ENCODE measurements at places on chromosomes 1 and 21.

DNA sequence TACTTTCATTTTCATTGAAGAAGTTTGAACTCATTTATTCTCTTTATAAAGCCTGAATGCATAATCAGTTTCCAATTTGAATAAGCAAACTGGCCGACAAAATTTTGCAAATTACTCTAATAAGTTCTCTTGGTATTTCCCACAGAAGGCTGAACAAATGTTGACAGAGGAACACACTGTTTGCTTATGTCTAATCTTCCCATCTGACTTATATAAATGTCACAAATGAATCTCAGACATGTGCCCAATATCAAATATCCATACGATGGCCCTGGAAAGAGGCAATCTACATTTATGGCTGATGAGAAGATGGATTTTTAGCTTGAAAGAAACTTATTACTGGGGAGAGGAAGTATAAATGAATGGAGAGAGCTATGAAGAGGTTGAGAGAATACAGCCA lies 380.6 kb upstream of the ZRANB2 start:
- no peak for DNase-seq

DNA sequence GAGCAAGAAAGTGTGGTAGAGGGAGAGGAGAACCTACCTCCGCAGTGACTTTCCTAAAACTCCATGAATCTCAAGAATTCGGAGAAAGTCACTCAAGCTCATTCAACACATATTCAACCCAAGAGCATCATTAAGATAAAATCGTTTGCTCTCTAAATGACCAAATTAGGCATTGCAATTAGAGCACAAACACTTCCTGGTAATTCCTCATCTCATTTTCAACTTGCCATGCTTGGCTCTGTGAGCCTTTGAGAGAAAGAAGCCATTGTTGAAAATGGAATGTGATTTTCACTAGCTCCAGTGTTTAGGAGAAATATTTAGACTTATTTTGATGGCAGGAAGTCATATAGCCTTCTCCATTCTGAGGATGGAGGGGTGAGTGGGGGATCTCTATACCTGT lies 52.5 kb downstream of the KAZN start:
- DNase-seq, result no peak

- DNase-seq, result peak; percentile 55
Observed at GRCh38 chr21:34743831-34744230, 75.0 kb downstream of the CLIC6 start.

GRCh38 chr21:20329636-20330035 lies 668.6 kb upstream of the NCAM2 start:
- no peak for DNase-seq

DNA sequence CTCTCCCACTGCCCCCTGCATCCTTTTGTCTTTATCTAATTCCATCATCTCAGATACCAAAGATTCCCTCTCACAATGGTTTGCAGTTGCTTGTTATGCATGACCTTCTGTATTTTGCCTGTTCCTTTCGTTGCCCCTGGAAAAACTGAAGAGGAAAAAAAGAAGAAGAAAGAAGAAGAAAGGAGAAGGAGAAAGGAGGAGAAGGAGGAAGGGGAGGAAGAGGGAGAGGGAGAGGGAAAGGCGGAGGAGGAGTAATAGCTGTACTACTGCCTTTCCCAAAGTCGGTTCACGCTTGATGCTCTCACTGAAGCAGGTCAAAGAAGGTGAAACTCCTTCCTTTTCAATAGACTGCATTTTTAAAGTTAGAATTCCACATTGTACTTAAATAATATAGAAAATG lies 513.8 kb downstream of the PTPRC start:
- DNase-seq, result no peak

DNA sequence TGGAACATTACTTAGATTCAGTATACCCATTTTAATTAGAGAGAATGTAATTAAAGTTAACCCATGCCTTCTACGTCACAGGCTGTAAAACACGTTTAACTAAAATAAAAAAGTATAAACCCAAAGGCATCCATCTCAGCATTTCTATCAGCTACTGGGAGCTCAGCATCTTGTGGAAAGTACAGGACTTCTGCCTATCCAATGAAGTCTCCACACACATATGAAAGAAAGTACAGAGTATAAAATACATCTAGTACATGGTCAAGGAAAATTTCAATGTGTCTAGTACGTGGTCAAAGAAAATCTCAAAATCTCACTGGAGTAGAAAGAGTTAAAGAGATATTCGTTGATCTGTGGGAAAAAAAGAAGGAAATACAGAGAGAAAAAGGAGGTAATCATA lies 141.4 kb upstream of the ZNHIT6 start:
- DNase-seq, result no peak

DNA sequence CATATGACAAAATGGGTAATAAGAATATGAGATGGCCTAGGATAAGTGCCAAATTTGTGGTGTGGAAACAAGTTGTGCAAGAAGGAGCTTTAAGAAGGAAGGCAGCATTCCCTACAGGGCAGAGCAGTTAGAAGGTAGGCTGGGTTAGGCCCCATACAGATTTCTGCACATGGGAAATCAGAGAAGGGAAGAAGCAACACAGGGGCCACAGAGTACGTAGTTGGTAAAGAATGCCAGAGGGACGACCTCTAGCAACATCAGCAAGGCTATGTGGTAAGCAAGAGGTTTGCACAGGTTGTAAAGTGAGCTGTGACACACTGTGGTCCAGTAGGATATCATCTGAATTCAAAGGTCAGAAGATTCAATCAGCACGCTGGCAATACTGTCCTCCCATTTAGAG lies 765.6 kb upstream of the B3GALT2 start:
- DNase-seq, result no peak

GRCh38 chr1:183517401-183517800 lies 45.1 kb downstream of the SMG7 start:
- peak; percentile 25 for DNase-seq

DNA sequence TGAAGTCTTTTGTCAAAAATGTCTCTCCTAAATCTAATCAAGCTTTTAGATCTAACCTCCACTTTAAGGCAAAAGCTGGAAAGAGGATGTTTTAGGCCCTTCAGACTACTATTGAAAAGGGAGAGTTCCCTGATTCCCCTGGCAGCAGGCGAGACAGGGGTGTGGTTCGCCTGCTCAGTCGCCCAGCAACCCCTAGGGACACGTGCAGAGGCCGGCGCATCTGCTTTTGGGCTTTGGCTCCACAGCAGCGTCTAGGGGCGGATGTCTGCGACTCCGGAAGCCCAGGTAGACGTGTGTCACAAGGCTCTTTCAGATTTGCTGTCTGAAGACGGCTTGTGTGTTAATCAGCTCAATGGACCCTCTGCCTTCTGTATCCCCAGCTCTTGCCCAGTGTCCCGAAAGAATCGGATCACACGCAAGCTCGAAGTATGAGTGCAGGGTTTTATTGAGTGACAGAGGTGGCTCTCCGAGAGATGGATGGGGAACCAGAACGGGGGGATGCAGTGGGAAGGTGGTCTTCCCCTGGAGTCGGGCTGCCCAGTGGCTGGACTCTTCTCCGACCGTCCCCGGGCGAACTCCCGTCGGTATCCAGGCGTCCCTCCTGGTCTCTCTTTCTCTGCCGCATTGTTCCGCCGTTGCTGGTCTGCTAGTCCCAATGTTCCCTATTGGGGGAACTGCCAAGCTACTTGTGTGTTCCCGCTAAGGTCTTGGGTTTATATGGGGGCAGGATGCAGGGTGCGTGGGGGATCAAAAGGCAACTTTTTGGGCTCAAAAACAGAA lies 45.5 kb downstream of the OLFML2B start:
- no peak for DNase-seq

- DNase-seq, result no peak
Observed at GRCh38 chr1:201828217-201828819, 639 bp upstream of the IPO9 start.

DNA sequence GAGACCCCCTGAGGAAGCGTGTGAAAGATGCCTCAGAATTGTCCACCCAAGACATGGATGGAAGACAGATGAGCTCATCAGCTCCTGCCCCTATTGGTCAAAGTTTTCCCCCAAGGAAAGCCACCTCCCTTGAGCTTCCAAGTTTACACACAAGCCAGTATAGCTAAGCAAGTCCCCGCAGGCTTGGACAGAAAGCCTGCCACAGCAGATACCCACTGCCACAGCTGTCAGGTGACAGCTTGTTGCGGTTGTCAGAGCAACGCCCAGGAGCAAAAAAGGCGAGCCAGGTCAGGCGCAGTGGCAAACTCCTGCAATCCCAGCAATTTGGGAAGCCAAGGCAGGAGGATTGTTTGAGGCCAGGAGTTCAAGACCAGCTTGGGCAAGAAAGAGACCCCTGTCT lies 60.9 kb upstream of the IFNAR2 start:
- no peak for DNase-seq

GRCh38 chr1:1063261-1063944 lies 10.7 kb downstream of the RNF223 start:
- no peak for DNase-seq

- no peak for DNase-seq
Observed at GRCh38 chr1:86537928-86538695, 8.8 kb upstream of the CLCA4 start.

GRCh38 chr1:245690946-245691541 lies 536.3 kb downstream of the KIF26B start:
- DNase-seq, result no peak

GRCh38 chr21:20949884-20950283 lies 48.3 kb upstream of the NCAM2 start:
- no peak for DNase-seq

GRCh38 chr1:33048426-33048825 lies 11.7 kb upstream of the AK2 start:
- DNase-seq, result no peak

DNA sequence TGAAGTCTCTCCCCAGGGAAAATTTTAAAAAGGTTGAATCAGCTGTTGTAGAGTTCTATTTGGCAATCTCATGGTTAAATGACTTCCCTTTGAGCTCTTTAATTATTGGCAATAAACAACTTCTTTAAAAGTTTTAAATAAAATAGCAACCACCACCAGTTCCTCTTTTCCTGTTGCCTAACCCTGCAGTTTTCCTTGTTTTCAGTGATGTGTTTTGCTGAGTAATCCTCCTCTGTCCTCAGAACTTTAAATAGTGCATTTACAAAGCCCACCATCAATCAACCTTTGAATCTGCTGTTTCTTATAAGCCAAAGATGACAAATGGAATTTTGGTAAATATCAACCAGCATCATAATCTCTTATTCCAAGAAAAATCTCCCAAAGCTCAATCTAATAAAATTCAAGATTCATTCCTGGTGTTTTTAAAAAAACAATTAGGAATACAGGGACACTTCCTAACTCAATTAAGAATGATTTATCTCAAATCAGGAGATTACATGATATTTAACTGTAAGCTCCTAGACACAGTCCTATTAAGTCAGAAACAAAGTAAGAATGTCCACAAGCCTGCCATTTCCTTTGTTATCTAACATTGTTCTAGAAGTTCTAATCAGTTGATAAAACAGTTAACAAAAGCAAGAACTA lies 14.8 kb downstream of the AVPR1B start:
- no peak for DNase-seq

GRCh38 chr1:178362747-178363146 lies 134.0 kb downstream of the CLEC20A start:
- DNase-seq, result no peak

GRCh38 chr1:82901118-82901517 lies 1097.8 kb downstream of the TTLL7 start:
- no peak for DNase-seq

- no peak for DNase-seq
Observed at GRCh38 chr1:234706931-234707330, 97.0 kb upstream of the IRF2BP2 start.

DNA sequence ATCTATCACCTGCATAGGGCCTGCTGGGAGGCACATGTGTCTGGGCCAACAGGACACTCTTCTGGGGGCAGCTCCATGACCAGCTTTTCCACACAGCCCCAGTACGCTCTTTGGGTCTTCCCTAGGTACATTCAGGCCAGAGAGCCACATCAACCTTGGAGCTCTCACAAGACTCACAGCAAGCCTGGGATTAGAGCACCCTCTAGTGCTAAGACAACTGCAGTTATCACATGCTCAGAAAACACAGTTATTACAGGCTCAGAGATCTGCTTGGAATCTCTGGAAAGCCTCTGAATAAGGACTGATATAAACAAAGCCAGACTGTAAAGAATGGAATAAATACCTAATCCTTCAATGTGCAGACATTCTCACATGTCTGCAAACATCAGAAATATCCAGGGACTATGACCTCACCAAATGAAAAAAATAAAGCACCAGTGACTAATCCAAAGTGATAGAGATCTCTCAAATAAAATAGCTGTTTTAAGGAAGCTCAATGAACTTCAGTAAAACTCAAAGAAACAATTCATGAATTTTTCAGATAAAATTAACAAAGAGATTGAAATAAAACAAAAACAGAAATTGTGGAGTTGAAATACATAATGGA lies 563.9 kb upstream of the NR5A2 start:
- DNase-seq, result no peak

DNA sequence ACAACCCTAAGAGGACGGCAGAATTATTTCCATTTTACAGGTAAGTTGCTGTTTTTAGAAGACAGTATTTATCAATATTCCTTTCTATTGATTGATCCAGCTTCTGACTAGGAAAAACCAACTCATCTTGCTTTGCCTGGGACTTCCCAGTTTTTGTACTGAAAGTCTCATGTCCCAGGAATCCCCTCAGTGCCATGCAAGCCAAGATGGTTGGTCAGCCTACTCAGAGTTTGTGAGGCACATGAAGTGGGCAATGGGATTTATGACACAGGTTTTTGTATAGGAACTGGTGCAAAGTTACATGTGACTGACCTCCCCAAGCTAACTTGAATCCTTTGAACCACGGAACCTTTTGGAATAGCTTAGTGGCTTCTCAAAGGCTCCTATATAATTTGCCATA lies 45.5 kb downstream of the GNG12 start:
- no peak for DNase-seq

- DNase-seq, result no peak
Observed at GRCh38 chr1:184582411-184582810, 172.2 kb downstream of the EDEM3 start.

DNA sequence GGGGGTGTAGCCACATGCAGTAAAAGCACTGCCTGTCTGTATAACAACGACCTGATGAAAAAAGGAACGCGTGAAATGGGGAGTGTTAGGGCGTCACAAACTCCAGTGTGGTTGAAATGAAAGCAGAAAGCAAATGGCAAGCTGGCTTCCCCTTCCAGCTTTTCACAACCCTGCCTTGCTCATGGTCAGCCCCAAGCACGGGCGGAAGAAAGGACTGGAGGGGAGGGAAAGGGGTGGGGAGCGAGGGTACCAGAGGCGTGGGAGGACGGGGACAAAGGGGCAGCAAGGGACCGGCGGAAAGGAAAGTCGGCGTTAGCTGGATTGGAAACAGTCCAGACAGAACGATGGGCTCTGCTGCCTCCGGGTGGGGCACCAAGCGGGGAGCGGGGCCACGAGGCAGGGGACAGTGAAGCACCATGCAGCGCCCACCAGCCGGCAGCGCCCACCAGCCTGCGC lies 9.6 kb downstream of the VPS26C start:
- DNase-seq, result no peak

DNA sequence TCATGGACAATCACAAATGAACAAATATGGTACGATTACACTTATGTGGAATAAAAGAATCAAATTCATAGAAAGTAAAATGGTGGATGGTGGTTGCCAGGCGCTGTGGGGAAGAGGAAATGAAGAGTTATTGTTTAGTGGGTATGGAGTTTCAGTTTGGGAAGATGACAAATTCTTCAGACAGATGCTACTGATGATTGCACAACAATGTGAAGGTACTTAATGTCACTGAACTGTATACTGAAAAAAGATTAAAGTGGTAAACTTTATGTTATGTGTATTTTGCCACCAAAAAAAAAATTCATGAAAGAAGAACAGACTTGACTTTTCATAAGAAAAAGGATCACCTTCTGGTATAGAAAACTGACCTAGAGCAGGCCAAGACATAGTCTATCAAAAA lies 745.6 kb upstream of the CXADR start:
- no peak for DNase-seq

GRCh38 chr21:45994759-45995685 lies 13.5 kb downstream of the COL6A1 start:
- DNase-seq, result no peak

GRCh38 chr1:98919211-98919610 lies 85.5 kb downstream of the PLPPR5 start:
- no peak for DNase-seq
